CD4-positive, CD25-positive, alpha-beta regulatory T cell (primary cell): ENCODE measurements at places on chromosomes 5 and 9. TPM values are rescaled to one million over a fixed set of nuclear protein-coding genes. Genes with fewer than 3 reads are reported as not detected.

Gene AHRR
- 4.5 TPM for total RNA-seq

DNA sequence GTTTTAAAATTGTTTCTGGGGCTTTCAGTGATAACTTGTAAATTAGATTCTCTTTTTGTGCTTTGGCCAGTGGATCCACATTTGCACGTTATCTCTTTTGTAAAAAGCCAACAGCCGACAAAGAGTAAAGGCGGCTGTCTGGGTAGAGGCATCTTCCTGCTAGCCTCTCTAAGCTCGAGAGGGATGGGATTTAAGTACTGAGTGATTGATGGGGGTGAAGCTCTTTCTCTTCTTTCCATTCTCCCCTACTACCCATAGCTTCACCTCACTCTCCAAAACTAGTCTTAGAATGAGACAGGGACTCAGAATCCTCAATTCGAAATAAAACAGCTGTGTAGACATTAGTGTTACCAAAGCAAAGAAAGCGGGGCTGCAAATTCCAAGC lies 3.4 kb downstream of the PBX3 start:
- no peak for DNase-seq
- H3K36me3 ChIP-seq = no peaks in the 10 kb centered on the region
- H3K27ac ChIP-seq = no peak overlapping the region
- no peak overlapping the region for H3K4me3 ChIP-seq
- H3K27me3 ChIP-seq = no peaks in the 10 kb centered on the region
- peaks cover 15% of the 10 kb centered on the region for H3K4me1 ChIP-seq

Gene MCTP1
- total RNA-seq = 2.9 TPM

DNA sequence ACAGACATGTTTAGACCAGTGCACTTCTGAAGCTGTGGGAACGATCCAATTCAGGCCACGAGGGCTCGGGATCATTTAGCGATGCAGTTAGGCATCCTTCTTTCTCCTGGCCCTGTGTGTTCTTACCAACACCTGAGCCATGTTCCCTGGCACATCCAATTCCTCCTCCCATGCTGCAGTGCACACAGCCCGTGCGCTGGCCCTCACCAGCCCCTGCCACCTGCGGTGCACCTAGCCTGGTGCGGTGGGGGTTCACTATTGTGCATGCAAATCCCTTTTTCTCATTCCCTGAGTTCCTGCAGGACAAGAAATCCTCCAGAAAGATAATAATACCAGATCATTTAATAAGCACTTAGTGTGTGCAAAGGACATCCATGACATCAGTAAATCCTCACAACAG lies 53.5 kb downstream of the NEURL1B start:
- no peak overlapping the region for H3K27ac ChIP-seq
- no peaks in the 10 kb centered on the region for H3K27me3 ChIP-seq
- no peak overlapping the region for H3K4me3 ChIP-seq
- H3K36me3 ChIP-seq = no peaks in the 10 kb centered on the region
- no peak for DNase-seq

DNA sequence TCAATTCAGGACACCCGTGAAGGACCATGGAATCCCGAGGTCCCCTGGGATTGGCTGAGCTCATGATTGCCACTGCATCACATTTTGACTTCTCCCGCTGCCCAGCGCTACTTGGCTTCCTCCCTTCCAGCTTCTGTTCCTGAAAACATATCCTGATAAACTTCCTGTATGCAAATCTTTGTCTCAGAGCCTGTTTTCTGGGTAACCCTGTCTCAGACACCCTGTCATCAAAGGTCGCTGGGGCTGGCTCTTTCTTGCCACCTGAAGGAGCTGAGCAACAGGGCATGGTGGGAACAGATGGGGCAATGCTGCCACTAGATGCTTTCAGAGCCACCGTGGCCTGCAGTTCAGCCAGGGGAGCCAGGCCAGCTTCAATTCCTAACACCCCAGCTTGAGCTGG lies 154.3 kb upstream of the TBC1D2 start:
- H3K36me3 ChIP-seq = no peaks in the 10 kb centered on the region
- DNase-seq = no peak
- no peaks in the 10 kb centered on the region for H3K27me3 ChIP-seq
- no peaks in the 10 kb centered on the region for H3K4me1 ChIP-seq
- H3K27ac ChIP-seq = no peak overlapping the region
